GOT3 (cell line): ENCODE measurements at places on chromosomes 13 and 19.

DNA sequence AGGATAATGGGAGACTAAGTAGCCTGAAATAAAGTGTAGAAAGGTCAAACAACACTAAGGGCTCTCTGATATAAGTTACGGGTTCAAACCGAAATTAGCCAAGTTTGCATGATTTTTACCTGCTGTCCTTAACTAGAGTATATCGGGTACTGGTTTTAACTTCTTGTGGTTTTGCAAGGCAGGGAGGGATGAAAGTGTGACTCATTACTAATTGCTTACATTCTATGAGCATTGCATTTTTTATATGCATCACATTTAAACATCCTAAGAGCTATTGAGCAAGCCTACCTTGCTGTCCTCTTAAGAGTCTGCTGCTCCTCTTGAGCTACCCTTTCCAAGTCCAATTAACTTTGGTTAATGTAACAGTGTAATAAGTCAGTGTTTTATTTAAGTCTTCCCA, 415.4 kb downstream of the SLITRK5 start:
- DNase-seq, result no peak

GRCh38 chr19:47486900-47487299, 2.9 kb upstream of the KPTN start:
- DNase-seq, result no peak

DNA sequence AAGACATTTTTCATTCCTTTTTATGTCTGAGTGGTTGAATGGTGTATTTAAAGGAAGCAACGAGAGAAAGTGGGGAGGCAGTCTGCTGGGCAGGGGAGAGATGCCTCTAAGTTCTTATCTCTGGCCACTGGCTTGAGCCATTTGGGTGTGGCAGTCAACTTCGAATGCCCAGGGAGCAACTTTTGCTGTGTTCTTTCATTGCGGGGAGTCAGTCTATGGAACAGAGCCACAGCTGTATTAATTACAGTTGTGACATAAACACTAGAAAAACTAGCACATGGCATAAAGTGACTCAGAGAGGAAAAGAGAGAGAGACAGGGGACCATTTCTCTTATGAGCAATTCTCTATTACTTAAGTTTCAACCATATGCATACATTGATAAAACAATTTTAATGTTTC, 40.4 kb upstream of the PDCD5 start:
- DNase-seq, result no peak

GRCh38 chr13:100872761-100873160, 198.2 kb upstream of the TMTC4 start:
- no peak for DNase-seq

DNA sequence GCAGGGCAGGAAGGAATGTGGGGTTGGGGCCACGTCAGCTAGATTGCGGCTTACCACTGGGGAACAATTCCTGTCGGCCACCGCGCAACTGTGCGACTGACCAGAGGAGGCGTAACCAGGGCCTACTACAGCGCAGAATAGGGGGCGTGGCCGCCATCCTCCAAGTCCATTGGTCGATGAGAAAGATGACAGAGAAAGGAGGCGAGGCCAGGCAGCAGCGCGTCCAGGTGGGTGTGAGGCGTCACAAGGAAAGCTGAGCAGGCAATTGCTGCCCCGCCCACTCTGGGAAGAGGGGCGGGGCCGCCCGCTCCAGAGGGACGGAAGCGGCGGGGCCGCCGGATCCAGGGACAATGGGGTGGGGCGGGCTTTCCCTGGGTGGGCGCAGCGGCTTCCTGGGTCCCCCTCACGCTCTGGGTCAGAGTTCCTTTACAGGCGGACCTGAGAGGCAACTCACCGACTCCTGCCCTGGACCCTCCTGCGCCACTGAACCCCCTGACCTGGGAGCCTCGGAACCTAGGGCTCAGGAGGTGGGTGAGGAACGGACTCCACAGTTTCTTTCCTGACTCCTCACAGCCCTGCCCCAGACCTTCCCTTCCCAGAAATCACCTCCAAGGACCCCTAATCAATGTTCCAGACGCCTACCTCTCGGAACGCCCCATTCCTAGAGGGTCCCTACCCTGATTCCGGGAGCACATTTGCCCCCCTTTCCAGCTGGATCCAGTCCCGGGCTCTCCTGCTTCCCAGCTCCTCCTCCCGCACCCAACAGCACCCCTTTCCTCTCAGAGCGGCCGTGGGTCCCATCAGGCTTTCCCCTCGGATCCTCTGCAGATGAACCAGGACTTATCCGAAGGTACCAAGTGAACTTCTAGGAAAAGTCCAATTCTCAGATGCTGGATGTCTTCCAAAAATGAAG, 101.5 kb upstream of the ZNF492 start:
- no peak for DNase-seq

GRCh38 chr19:44499559-44499958, 763 bp downstream of the ZNF180 start:
- DNase-seq, result no peak
